Upper lobe of right lung (tissue), 1 donor: ENCODE measurements at places on chromosomes 6 and 20. TPM values are rescaled to one million over a fixed set of nuclear protein-coding genes. Genes with fewer than 3 reads are reported as not detected.

DNA sequence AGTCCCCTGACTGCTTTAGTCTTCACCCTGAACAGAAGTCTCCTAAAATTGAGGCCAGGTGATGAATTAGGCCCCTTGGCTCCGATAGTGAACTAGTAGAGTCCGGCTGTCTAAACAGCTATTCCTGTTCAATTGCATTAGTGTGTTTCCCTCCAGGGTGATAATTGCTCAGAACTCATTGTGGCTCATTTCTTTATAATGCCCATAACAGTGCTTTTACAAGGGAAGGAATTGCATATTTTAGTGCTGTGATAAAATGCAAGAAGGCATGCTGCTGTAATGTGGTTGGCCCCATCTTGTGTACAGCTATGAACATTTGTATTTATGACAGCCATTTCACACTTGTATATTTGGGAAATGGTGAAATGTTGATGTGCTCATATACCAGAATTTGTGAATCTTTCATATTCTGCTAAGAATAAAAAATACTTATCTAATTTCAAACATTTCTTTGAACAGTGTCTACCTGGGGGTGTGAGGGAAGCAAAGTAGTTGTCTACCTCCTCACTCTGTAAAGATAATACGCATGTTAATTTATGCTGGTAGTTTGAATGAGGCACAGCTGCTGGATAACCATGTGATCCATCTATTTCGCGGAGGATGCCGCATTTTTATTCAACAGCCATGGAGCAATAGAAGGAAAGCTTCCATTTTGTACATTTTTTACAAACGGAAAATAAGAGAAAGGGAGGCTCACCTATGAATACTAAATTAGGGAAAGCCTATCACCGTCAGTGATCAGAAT, 451.4 kb downstream of the NKAIN2 start:
- H3K27ac ChIP-seq, result no peak overlapping the region
- no peaks in the 10 kb centered on the region for H3K27me3 ChIP-seq
- no peak overlapping the region for H3K4me3 ChIP-seq
- H3K4me1 ChIP-seq, result no peaks in the 10 kb centered on the region
- DNase-seq, result no peak

The GNMT gene
- 1.4 TPM for total RNA-seq

DNA sequence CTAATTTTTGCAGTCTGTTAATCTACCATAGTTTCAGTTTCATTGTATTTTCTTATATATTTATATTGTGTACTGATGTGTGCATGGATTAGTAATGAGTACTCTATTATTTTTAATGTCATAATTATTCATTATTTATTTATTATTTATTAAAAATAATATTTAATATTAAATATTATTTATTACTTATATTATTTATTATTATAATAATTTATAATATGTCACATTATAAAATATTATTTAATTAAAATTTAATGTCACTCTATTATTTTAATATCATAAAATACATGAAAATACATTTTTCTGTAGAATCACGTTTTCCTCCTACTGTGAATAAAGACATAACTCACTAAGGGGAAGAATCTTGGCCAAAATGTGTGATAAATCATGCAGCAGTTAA, 30.5 kb downstream of the POM121L2 start:
- H3K36me3 ChIP-seq, result no peaks in the 10 kb centered on the region
- DNase-seq, result no peak
- no peak overlapping the region for H3K4me3 ChIP-seq
- H3K27me3 ChIP-seq, result peaks cover 100% of the 10 kb centered on the region
- no peak overlapping the region for H3K27ac ChIP-seq

DNA sequence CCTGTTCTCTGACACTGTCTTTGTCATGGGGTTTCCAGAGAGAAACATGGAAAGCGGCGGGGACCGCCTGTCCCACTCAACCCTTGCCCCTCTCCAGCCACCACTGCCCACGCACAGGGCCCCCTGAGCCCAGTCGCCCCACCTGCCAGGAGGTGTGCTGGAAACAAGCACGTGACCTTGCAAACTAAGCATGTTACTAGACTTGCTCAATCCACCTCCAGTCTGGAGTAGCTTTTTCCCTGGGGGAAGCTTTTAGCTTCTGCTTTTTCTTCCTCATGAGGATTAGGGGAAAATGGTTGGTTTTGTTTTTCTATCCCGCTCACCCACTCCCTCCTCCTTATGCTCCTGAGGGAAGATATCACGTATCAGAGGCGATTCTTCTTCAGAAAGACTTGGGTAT, 105.7 kb downstream of the PLEKHG1 start:
- DNase-seq, result no peak
- no peak overlapping the region for H3K4me3 ChIP-seq
- no peak overlapping the region for H3K27ac ChIP-seq
- no peaks in the 10 kb centered on the region for H3K27me3 ChIP-seq
- no peaks in the 10 kb centered on the region for H3K36me3 ChIP-seq
- no peaks in the 10 kb centered on the region for H3K4me1 ChIP-seq

DNA sequence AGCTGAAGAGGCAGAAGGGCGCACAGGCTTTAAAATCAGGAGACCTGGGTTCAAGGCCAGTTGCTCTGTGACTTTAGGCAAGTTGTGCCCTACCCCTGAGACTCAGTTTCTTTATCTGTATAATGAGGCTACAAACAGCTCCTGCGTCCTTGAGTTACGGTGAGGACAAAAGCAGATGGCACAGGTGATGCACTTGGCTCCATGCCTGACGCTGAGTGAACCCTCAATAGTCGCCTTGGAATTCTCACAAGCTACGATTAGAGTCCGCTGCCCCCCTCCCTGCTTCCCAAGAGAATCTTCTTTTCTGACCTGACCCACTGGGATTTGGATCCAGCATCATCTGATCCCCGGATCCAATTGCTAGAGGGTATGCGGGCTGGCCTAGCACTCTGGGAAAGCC, 6.4 kb downstream of the KCNG1 start:
- H3K27me3 ChIP-seq, result peaks cover 28% of the 10 kb centered on the region
- no peak overlapping the region for H3K4me3 ChIP-seq
- H3K27ac ChIP-seq, result no peak overlapping the region
- no peaks in the 10 kb centered on the region for H3K36me3 ChIP-seq
- DNase-seq, result no peak

DNA sequence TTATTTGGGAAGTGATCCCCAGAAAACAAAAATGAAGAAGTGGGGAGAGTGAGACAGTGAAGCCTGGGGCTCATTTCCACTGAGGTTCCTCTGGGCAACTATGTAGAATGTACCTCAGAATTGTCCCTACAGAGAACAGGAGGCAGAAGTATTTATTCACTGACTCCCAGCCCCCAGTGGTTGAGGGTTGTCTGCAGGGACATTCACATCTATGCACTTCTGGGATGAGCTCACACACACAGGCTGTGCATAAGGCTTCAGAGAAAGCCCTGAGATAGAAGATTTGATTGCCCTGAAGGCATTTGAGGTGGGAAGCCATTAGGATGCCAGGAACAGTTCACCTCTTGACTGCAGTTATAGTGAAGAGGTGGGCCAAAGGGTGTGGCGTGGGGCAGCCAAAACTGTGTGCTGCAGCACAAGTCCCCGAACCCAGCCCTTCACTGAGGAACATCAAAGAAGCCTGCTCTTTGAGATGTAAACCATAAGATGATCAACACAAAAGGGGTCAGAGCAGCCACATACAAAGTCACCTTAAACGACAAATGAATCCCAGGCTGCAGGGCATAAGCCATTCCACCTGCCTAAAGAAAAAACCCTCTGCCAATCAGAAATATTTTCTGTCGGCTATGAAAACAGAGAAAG, 853.8 kb upstream of the FLRT3 start:
- no peaks in the 10 kb centered on the region for H3K27me3 ChIP-seq
- H3K4me1 ChIP-seq, result no peaks in the 10 kb centered on the region
- H3K4me3 ChIP-seq, result no peak overlapping the region
- H3K27ac ChIP-seq, result no peak overlapping the region
- H3K36me3 ChIP-seq, result no peaks in the 10 kb centered on the region
- no peak for DNase-seq

The PDE10A gene
- 6.0 TPM for total RNA-seq

DNA sequence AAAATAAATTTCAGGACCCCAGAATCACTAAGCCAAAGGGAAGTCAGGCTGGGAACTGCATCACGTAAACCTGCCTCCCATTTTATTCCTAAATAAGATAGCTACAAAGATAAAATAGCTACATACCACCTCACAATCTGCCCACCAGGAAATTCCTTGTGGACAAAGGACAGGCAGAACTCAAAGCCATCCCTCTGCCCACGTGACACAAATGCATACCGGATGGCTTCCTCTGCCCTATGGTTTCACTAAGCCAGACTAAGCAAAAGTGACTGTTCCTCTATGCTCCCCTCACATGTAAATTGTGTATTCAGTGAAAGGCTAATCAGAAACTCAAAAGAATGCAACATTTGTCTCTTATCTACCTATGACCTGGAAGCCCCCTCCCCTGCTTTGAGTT, 15.0 kb downstream of the MBOAT1 start:
- H3K36me3 ChIP-seq, result no peaks in the 10 kb centered on the region
- DNase-seq, result no peak
- no peak overlapping the region for H3K4me3 ChIP-seq
- H3K4me1 ChIP-seq, result peaks cover 16% of the 10 kb centered on the region
- no peak overlapping the region for H3K27ac ChIP-seq
- no peaks in the 10 kb centered on the region for H3K27me3 ChIP-seq

GRCh38 chr6:79676785-79677736, 45.9 kb downstream of the SH3BGRL2 start:
- H3K27me3 ChIP-seq, result no peaks in the 10 kb centered on the region
- H3K36me3 ChIP-seq, result no peaks in the 10 kb centered on the region
- H3K4me3 ChIP-seq, result no peak overlapping the region
- peak overlapping the region; percentile 2 for H3K27ac ChIP-seq
- DNase-seq, result no peak
- peaks cover 4% of the 10 kb centered on the region for H3K4me1 ChIP-seq

The CDH4 gene
- 0.23 TPM for total RNA-seq

DNA sequence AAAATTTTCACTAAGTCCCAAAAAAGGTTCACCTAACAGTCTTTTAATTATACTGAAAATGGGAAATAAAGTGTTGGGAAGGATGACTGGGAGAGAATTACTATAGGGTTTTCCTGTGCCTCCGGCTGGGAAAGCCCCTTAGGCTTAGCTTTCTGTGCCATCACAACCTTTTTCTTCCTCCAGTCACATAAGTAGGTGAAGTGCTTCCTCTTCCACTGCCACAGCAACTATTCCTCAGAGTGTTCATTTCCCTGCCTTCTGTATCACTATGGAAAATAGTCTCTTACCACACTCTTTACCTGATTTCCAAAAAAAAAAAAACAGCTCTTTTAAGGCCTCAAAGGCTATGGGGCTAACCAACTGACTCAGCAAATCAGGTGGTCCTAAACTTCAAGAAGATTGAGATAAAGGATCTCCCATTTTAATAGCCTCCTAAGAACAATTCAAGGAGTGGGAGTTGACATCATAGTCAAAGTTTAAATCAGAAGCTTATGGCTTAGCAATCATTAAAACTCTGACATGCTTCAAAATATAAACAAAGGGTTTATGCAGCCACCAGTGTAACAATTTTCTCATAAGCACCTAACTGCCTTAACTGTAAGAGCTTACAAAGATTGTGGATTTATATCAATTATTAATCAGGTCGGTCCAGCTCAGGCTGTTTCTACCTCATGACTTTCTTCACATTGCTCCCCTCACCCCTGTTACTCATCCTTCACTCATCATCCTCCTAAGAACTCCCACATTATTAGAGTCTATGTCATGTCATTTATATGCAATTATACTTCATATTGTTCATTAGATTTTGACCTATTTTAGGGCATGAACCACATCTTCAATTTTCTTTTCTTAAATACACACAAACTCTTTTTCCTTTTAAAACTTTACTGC, 95.3 kb downstream of the RNGTT start:
- no peaks in the 10 kb centered on the region for H3K36me3 ChIP-seq
- no peaks in the 10 kb centered on the region for H3K4me1 ChIP-seq
- DNase-seq, result no peak
- no peak overlapping the region for H3K27ac ChIP-seq
- H3K4me3 ChIP-seq, result no peak overlapping the region

DNA sequence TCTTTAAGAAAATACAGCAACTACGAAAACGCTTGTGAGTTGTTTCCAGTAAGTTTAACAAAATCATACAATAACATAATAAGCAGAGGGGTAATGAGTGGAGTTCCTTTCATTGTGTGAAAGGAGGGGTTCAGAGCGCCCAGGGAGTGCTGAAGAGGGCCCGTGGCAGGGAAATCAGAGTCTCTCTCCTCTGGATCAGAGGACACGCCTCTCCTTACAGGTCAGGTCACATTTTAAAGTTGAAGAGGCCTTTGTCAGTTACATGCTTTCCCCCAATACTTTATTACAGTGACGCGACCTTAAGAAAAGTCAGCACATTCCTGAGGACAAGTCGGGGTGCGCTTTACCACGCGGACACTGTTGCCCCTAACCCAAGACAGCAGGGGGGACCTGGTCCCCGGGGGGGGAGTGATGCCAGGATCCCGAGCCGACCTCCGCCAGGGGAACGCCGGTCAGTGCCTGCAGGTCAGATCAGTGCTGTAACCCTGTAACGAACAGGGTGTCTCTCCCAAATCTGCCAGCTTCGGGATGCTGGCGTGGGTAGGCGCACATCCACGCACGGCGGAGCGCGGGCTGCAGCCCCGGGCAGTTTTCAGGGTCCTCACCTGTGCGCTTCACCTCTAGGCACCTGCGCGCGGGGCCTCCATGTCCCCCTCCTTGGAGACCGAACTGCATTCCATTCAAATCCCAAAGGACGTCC, 848 bp downstream of the DACT2 start:
- peaks cover 38% of the 10 kb centered on the region for H3K27me3 ChIP-seq
- H3K36me3 ChIP-seq, result no peaks in the 10 kb centered on the region
- no peak overlapping the region for H3K27ac ChIP-seq
- H3K4me1 ChIP-seq, result no peaks in the 10 kb centered on the region

The TMEM74B gene
- total RNA-seq, result 6.1 TPM

- H3K4me1 ChIP-seq, result no peaks in the 10 kb centered on the region
- no peaks in the 10 kb centered on the region for H3K36me3 ChIP-seq
- DNase-seq, result no peak
- H3K27me3 ChIP-seq, result no peaks in the 10 kb centered on the region
- H3K4me3 ChIP-seq, result no peak overlapping the region
Observed at GRCh38 chr6:19578481-19578880, 258.7 kb upstream of the ID4 start.

DNA sequence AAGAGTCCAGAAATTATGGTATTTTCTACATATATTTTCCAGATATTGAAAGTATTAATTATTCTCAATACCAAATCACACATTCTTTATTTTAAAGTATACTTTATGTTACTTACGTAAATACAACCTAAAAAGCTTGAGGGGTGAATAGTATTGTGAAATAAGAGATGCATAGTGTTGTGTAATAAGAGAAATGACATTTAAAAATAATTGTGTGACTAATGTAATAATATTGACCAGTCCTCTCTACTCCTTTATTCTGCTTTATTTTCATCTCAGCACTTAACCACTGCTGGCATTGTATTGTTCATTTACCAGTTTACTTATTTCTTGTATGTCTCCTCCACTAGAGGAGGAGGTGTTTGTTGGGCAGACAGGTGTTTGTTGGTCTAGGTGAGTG, 135.6 kb downstream of the EYA4 start:
- DNase-seq, result no peak
- H3K27ac ChIP-seq, result no peak overlapping the region
- H3K36me3 ChIP-seq, result no peaks in the 10 kb centered on the region
- no peaks in the 10 kb centered on the region for H3K4me1 ChIP-seq
